SW480 (cell line): ENCODE measurements at places on chromosomes 13 and 19.

GRCh38 chr13:73715911-73716510, 418.2 kb downstream of the KLF12 start:
- DNase-seq = no peak

DNA sequence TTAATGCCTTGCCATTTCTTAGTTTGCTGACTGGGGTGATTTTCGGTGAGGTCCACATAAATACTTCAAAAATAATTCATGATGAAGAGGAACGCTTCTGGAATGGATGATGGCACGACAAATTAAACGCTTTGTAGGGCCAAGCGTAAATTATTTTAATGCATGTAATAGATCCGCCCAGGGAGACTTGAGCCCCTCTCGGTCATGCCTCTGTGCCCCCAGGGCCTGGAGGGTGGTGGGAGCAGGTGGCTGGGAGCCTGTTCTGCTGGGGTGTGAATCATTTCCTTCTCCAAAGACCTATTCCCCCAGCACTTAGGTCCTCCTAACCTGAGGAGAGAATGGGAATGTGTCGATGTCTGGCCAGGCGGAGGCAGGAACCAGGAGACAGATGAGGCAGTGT, 350.6 kb downstream of the ZNF536 start:
- no peak for DNase-seq

- no peak for DNase-seq
Measured at GRCh38 chr13:95749545-95749944, 72.6 kb downstream of the DNAJC3 start.

DNA sequence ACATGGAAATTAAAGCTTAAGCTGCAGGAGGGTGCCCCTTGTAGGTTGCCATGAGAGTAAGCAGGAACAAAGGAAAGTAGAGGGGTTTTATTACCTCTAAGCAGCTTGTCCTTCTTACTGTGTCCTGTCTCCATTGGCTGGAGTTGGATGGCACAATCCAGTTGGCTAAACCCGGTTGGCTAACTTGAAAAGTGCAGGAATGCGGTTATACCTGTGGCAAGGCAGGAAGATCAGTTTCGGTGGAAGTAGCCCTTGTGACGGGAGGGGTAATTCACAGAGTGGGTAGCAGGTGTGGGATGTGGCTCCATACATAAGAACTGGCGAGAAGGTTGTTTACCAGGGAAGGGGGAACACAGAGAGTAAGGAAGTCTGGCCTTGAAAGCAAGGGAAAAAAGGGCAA, 3.2 kb downstream of the ZNF726 start:
- DNase-seq = no peak

DNA sequence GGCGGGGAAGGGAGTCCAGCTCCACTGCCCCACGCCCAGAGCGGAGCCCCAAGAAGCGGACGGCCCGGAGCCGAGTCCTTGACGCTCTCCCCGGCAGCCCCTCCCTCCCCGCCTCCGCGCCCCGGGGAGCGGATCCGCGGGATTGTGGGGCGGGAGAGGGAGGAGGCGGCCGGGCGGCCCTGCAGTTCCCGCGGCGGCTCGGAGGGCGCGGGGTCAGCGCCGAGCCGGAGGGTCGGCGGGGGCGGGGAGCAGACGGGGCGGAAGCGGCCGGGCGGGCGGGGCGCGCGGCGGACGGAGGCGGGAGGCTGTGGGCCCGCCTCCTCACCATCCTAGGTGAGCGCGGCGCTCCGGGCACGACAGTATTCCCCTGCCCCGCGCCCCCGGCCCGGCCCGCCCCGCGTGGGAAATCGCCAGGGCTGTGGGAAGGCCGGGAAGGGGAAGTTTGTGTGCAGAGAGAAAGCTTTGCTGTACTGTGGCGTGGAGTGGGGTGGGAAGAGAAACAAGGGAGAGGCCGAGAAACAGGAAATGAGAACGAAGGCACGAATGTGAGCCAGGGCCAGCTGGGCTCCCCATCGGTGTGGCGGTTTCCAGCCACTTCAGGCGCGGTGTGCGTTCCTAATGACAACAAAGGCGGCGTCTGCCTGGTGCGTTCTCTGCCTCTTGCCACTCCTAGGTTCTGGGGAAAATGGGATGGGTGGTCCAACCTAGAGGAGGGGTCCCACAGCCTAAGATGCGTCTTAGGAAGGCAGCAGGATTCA, 1.3 kb upstream of the KLF12 start:
- peak; percentile 73 for DNase-seq

- DNase-seq = peak; percentile 52
Measured at GRCh38 chr19:15810335-15810734, 5.1 kb downstream of the OR10H1 start.

DNA sequence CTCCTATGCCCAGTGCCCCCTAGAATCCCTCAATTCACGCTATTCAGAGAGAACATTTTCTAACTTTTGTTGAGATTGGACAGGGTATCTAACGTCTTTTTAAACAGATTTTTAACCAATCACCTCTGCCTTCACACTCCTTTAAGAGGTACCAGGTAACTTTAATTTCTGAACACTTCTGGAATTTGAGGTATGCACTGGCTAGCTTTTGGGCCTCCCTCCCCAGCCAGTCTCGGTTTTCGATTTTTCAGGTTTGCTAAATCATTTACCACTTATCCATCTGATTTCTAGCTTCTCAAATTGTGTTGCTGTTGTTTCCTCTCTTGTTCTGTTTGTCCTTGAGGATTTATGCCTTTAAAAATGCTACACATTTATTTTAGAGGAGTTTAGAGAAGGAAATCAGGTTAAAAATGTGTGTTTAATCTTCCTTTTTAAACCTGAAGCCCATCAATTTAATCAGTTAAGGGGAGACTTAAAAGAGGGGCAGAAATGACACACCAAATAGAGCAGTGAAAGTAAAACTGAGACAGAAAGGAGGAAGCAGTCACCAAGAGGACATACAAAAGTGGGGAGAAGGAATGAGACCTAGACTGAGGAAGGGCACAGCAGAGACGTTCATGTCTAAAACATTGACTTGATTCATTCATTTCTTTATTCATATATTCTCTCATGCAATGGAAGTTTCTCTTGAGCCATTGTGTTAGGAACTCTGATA, 139.6 kb upstream of the HTR2A start:
- DNase-seq = no peak

DNA sequence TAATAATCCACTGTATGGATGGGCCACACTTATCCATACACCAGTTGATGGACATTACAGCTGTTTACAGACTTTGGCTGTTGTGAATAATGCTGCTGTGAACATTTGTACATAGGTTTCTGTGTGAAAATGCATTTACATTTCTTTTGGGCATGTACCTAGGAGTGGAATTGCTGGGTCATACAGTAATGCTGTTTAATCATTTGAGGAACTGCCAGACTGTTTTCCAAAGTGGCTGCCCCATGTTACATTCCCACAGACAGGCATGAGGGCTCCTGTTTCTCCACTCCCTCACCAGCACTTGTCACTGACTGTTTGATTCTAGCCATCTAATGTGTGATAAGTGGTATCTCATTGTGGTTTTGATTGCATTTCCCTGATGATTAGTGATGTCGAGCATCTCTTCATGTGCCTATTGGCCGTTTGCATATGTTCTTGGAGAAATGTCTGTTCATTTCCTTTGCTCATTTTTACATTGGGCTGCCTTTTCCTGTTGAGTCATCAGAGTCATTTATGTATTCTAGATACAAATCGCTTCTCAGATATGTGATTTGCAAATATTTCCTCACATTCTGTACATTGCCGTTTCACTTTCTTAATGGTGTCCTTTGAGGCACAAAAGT, 12.8 kb downstream of the TMEM255B start:
- DNase-seq = no peak

GRCh38 chr13:108302279-108302678, 32.8 kb downstream of the TNFSF13B start:
- no peak for DNase-seq

- peak; percentile 91 for DNase-seq
Measured at GRCh38 chr19:28221736-28222135, 991.2 kb downstream of the UQCRFS1 start.

DNA sequence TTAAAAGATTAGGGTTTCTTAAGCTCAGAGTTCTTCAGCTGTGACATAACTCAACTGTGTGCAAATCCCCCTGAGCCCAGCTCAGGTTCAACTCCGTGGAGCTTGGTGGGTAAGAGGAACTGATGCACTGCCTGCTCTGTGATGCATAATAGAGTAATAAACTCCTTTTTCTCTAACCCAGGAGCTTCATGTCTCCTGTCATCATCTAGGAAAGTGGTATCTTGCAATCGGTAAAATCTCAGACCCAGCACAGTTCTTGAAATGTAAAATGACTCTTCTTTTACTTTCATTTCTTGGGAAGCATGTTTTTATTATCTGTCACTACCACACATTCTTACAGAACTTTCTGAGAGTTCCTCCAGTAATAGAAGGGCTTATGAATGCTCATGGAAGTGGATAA, 123.8 kb upstream of the PCDH9 start:
- DNase-seq = no peak

GRCh38 chr13:41064493-41064892, 3.2 kb downstream of the WBP4 start:
- DNase-seq = peak; percentile 78

DNA sequence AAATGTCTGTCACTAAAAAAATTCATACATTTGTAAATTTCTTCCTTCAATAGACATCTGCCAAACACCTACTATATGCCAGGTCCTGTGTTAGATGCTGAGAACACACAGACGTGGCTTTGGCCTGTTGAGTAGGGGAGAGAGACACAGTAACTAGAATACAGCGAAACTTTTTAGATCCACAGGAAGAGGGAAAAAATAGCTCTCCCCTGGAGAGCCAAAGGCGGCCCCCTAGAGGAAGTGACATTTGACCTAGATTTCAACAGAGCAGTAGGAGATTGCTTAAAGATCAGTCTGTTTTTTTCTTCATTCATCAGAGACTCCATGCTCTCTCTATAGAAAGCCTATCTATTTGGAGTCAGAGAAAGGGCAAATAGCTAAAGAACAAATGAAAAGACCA, 11.3 kb downstream of the LCP1 start:
- DNase-seq = no peak

DNA sequence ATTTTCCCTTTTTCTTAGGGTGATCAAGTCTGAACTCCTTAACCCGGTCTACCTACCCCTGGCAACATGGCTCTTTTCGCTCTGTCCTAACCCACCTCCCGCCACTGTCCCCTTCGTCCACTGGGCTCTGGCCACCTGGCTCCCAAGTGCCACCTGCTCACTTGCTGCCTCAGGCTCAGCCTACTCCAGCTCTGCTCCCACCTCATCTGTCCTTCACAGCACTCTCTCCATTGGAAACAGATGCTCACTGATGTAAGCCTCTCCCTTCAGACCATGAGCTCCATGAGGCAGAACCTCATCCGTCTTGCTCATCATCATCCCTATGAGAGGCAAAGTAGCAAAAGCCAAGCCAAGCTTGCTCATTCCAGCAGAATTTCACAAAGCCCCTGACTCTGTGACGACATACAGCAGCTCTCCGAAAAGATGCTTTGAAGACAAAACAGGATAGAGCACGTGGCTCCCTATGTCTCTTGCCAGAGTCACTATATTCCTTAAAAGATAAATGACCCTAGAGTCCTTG, 35.3 kb upstream of the AMER2 start:
- no peak for DNase-seq

DNA sequence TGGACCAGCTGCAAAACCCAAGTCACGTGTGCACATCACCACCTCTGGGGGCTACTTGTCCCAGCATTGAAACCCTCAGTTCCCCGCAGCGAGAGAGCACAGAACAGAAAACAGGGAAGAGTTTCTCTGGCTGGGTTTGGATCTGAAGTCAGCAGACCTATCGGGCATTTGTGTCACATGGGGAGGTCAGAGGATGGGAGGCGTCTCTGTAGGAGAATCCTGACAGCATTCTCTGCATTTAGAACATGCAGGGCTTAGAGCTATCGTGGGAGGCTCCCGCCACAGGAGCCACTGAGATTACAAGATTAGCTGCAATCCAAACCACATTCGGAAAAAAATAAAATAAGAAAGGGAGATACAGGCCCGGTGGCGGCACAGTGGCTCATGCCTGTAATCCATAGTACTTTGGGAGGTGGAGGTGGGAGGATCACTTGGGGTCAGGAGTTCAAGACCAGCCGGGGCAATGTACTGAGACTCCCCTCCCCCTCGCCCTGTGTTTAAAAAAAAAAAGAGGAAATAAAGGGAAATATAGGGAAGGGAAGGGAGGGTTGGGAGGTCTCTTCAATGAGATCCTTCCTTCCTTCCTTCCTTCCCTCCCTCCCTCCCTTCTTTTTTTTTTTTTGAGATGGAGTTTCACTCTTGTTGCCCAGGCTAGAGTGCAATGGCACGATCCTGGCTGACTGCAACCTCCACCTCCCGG, 2.9 kb upstream of the TLE6 start:
- DNase-seq = no peak

- no peak for DNase-seq
Measured at GRCh38 chr19:52739576-52739975, 4.7 kb upstream of the ZNF611 start.

GRCh38 chr19:8163759-8164158, 14.4 kb upstream of the FBN3 start:
- DNase-seq = no peak

- DNase-seq = no peak
Measured at GRCh38 chr13:31476266-31476665, 263.1 kb upstream of the RXFP2 start.

- no peak for DNase-seq
Measured at GRCh38 chr13:98299966-98300350, 122.9 kb upstream of the RNF113B start.

DNA sequence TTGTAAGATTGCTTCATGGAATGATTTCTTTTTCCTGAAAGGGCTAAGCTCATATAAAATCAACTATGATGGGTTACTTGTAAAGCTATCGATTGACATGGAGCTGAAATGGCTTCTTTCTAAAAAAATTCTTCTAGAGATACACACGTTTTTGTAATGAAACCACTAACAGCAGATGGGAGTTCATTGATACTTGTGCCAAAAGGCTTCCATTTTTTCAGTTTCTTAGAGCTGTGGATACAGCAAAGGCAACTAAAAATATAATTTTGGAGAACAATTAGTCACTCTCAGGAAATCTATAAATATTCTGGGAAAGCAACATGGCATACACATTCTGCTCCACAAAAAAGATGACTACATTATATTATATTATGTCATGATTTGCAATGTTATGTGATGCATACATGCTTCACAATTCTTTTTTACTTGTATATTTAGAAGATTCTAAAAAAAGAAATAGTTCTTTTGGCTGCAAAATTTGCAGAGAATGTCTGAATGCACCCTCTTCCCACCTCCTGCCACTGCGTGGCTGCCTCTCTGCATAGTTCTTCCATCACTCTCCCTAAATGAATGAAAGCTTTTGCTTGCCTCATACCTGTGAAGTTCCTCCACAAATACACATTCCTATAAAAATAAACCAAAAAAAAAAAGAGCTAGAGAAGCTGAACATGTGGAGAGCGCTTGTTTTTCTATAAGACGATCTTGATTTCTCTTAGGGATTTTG, 802.5 kb downstream of the EFNB2 start:
- DNase-seq = no peak
